ENCODE measurements at places on chromosomes 2 and 18. TPM values are rescaled to one million over a fixed set of nuclear protein-coding genes. Genes with fewer than 3 reads are reported as not detected.
A peak's percentile ranks its signal among the peaks of the same experiment; 100 is the strongest.

Gene ANO7
- 0.29 TPM for total RNA-seq

Gene MZT2A
- total RNA-seq = 181 TPM

Gene MGAT4A
- total RNA-seq = 76.2 TPM

DNA sequence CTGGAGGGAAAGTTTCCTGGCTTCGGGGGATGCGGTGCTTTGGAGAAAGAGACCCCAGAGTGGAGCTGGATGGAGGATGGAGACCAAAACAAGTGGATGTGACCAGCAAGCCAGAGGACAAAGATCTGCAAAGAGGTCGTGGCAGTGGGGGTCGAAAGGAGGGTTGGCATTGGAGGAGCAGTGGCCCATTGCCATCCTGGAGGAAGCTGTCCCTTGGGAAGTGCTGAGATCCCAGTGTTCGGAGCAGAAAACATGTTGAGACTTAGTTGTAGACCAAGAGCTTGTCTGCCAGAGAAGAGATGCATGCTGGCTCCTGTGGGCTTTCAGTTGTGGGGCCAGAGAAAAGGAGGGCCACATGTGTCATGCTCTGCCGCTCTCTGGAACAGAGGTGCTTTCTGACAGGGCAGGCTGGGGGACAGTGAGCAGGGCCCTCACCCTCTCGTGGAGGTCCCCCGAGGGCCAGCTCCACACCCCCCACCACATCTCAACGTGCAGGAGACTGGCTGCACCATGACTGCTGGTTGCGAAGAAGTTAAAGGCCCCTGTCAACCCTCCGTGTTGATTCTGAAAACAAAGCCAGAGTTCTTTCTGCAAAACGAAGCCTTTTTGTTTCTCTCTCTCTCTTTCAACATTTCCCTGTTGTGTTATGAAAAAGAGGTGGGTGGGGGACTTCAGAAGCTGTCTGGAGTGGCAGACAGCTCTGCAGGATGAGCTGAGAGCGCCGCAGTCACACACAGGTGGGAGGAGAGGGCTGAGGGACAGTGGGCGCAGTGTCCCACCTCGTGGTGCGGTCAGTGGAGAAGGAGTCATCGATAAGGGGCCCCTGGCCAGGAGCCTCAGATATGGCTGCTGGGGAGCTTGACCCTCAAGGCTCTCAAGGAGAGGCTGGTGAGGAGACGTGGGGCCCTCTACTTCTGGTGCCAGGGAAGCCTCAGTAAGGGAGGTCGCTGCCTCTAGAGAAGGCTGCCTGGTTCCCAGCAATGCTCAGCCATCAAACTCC, 77.6 kb upstream of the BCL2L11 start:
- H3K27me3 ChIP-seq = no peaks in the 10 kb centered on the region
- DNase-seq = peak; percentile 17
- no peaks in the 10 kb centered on the region for H3K36me3 ChIP-seq
- no peak overlapping the region for H3K4me3 ChIP-seq
- H3K4me1 ChIP-seq = peaks cover 3% of the 10 kb centered on the region

DNA sequence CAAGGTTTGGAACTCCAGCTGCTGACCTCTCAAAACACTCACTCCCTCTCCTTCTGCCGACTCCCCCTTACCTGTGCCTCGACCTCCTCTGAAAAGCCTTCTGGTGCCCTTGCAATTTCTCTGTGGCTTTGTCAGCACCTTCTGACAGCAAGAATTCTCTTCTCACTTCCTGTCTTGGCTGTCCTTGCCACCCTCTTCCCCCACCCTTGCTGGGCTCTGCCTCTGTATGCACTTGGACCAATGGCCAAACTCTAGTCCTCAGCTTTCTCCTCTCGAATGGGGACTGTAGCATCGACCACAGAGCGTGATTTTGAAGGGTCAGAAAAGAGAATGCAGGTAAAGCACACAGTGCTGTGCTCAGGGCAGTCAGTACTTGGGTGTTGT, 99.0 kb downstream of the HS1BP3 start:
- H3K27ac ChIP-seq = no peak overlapping the region
- peaks cover 5% of the 10 kb centered on the region for H3K27me3 ChIP-seq
- no peaks in the 10 kb centered on the region for H3K36me3 ChIP-seq
- peaks cover 3% of the 10 kb centered on the region for H3K4me1 ChIP-seq
- no peak for DNase-seq

- H3K27ac ChIP-seq = no peak overlapping the region
- no peak overlapping the region for H3K4me3 ChIP-seq
- no peak for DNase-seq
- peaks cover 1% of the 10 kb centered on the region for H3K27me3 ChIP-seq
Observed at GRCh38 chr2:85947593-85947992, 58.8 kb upstream of the ST3GAL5 start.

GRCh38 chr2:239540174-239540573, 139.4 kb upstream of the HDAC4 start:
- H3K27me3 ChIP-seq = peaks cover 14% of the 10 kb centered on the region
- H3K27ac ChIP-seq = no peak overlapping the region
- no peak overlapping the region for H3K4me3 ChIP-seq
- H3K4me1 ChIP-seq = peaks cover 13% of the 10 kb centered on the region
- no peak for DNase-seq
- H3K36me3 ChIP-seq = peaks cover 5% of the 10 kb centered on the region

GRCh38 chr2:213157242-213157641, 5.8 kb upstream of the IKZF2 start:
- no peak overlapping the region for H3K4me3 ChIP-seq
- peaks cover 17% of the 10 kb centered on the region for H3K4me1 ChIP-seq
- no peak for DNase-seq
- H3K27ac ChIP-seq = no peak overlapping the region
- H3K27me3 ChIP-seq = peaks cover 5% of the 10 kb centered on the region

DNA sequence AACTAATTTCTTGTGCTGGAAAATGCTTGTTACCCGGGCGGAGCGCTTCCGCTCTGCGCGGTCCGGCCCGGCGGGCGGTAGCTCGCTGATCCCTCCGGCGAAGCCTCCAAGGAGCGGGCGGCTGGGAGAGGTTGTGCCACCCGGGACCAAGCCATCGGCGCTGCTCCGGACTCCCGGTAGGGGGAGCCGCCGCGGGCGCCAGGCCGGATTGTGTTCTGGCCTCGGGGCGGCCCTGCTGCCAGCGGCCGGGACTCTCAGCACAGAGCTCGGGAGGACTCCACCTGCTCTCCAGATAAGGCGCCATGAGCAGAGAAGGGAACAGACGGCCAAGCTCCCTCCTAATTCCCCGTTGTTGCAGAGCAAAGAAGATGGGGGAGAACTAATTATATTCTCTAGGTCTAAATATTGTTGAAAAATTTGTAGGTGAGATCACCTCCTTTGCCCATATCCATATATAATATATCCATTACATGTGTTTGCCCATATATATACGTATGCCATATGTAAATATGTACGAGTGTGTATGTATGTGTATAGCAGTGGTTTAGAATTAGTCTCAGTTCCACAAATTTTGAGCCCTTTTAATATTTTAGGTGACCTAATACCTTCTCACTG, 13.8 kb upstream of the SATB2 start:
- H3K27me3 ChIP-seq = peaks cover 69% of the 10 kb centered on the region
- peaks cover 6% of the 10 kb centered on the region for H3K4me1 ChIP-seq

DNA sequence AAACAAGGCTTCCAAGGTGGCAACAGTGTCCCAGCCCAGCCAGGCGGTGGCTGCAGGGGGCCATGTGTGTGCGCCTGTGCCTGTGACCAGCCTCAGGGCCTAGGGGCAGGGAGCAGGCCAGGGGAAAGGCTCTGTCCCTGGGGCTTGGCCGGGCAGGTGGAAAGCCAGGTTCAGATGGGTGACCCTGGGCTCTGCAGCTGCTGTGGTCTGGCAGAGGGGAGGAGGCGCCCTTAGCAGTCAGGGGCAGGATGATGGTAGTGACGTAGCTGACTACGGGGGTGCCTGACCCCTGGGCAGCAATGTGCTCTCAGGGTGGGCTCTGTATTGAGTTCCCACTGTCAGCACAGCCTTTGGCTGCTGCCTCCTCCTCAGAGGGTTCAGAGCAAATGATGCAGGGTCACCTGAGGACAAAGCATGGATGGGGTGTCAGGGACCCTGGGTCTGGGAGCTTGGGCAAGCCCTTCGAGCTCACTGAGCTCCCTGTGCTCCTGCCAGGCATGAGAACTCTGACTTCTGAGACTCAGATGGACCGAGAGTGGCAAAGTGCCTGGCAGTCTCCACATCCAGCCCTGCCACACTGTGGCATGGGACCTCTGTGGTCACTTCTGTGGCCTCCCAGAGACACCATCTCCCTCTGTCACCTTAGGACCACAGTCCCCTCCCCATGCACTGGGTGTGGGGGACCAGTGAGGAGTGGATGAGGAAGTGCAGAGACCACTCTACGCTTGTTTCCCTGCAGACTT, 56.6 kb upstream of the ALPP start:
- peak overlapping the region; percentile 86 for H3K27ac ChIP-seq
- peak overlapping the region; percentile 61 for H3K4me3 ChIP-seq
- DNase-seq = no peak
- peaks cover 13% of the 10 kb centered on the region for H3K36me3 ChIP-seq
- H3K4me1 ChIP-seq = peaks cover 74% of the 10 kb centered on the region

GRCh38 chr18:44537526-44537925, 143.2 kb upstream of the SETBP1 start:
- no peak overlapping the region for H3K27ac ChIP-seq
- H3K36me3 ChIP-seq = no peaks in the 10 kb centered on the region
- H3K4me1 ChIP-seq = no peaks in the 10 kb centered on the region
- H3K27me3 ChIP-seq = peaks cover 3% of the 10 kb centered on the region
- DNase-seq = no peak
- H3K4me3 ChIP-seq = no peak overlapping the region

- H3K36me3 ChIP-seq = peaks cover 7% of the 10 kb centered on the region
- DNase-seq = no peak
- H3K4me3 ChIP-seq = peak overlapping the region; percentile 29
Observed at GRCh38 chr2:72149556-72150156, 2.0 kb upstream of the CYP26B1 start.

DNA sequence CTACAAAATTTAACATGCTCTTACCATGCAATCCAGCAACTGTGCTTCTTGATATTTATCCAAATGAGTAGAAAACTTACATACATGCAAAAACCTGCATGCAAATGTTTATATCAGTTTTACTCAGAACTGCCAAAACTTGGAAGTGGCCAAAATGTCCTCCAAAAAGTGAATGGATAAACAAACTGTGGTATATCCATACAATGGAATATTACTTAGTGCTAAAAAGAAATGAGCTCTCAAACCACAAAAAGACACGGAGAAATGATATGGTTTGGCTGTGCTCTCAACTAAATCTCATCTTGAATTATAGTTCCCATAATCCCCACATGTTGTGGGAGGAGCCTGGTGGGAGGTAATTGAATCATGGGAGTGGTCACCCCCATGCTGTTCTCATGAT, 267.2 kb downstream of the ZEB2 start:
- H3K36me3 ChIP-seq = peaks cover 59% of the 10 kb centered on the region
- H3K27ac ChIP-seq = no peak overlapping the region
- H3K27me3 ChIP-seq = no peaks in the 10 kb centered on the region
- no peak overlapping the region for H3K4me3 ChIP-seq

DNA sequence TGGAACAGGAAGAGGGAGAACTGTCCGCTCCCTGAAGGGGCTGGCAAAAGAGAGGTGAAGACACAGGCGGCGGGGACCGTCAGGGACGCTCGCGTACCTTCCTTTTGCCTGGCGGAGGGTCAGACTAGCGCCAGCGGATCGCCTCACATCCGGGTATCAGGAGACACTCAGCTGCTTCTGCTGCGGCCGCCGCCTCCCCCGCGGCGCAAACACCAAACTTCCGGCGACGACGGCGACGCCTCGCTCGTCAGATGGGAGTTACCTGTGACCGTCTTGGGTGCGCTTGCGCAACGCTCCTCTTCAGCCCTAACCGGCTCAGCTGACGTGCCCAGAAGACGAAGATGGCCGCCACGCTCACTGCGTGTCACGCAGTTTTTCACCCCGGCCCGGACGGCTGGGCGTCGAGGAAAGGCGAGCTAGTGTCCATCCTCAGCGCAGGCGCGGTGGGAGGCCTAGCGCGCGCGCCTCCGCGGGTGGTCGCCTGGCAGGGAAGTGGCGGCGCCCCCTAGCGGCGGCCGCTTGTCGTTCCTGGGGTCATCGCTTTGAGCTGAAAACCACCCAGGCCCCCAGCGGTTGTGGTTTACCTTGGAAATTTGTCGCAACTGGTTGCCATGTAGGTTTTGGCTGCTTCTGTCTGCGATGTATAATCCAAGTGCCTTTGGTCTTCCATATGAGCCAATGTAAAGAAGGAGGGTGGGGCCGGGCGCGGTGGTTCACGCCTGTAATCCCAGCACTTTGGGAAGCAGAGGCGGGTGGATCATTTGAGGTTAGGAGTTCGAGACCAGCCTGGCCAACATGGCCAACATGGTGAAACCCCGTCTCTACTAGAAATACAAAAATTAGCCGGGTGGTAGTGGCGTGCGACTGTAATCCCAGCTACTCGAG, at the start of gene ESCO1:
Gene ESCO1 (minus strand): TSS at position 179 of the 885 bp plus-strand sequence. CDS start 25,861 bp downstream, outside the sequence.
- DNase-seq = peak; percentile 96
- H3K27me3 ChIP-seq = no peaks in the 10 kb centered on the region
- H3K4me3 ChIP-seq = peak within 1 kb of the TSS; percentile 92
- peaks cover 6% of the 10 kb centered on the region for H3K36me3 ChIP-seq
